Heart right ventricle (tissue), 16 donors: ENCODE measurements at places on chromosomes 6 and 20.

- DNase-seq, result peak; percentile 69
Measured at GRCh38 chr6:84052204-84052882, 18.8 kb downstream of the MRAP2 start.

DNA sequence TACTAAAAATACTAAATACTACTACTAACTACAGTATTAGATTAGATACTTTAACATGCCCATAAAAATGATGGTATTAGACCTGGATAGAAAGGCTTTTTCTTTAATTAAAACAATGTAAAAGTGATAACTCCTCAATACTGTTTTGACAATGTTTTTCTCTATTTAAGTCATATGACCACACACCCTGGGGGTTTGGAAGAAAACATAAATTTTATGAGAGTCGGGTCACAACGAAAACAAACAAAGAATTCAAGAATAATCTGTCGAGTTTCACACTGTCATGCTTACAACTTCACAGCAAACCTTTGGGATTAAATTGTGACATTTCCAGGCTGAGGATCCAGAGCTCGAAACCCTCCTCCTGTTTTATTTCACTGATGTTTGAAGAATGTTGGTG lies 107.4 kb upstream of the SOX4 start:
- no peak for DNase-seq

DNA sequence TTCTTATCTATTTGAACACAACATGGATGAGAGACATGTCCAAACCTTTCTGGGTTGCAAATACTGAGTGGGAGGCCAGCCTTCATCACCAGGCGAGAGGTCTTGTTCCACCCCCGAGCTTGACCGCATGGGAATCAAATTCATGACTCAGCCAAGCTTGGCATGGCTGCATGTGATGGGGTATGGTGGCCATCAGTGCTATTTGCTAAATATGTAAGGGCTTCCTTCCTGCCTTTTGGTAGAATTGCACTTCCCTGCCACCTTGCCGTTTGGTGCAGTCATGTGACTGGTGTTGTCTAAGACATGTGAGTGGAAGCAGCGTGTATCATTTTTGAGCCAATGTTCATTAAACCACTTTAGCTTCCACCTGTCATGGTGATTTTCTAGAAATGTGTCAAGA lies 508.9 kb upstream of the SULF2 start:
- no peak for DNase-seq

GRCh38 chr20:1735417-1736089 lies 78.0 kb upstream of the SIRPG start:
- no peak for DNase-seq

GRCh38 chr20:21020659-21021471 lies 85.3 kb downstream of the LINC00237 start:
- no peak for DNase-seq

DNA sequence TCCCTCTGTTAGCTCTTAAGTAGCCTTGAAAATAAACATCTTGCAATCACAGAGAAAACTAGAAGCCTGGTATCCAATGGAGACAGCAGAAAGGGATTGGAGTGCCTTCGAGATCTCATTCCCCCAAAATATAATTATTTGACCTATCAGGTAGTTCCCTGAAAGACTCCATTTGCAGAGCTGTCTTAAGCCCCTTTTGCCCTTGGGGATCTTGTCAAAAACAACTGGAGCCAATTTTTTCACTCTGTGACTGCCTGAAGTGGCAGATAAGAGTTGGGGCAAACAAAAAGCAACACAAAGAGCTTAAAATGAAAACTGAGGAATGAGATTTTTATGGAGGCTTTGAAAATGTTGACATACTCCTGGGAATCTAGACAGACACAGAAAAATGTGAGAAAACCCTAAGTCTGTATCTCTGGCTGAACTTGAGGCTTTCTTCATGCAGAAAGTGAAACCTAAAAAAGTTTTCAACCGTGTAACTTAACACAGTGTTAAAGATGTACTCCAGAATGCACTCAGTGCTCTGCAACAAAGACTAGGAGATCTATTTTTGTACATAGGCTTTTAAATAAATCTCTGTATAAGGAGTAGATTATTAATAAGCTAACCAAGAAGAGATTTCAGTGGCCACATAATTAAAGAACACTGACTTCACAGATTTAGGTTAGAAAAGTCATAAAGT lies 971.1 kb upstream of the MAN1A1 start:
- no peak for DNase-seq

- no peak for DNase-seq
Measured at GRCh38 chr6:41587131-41587879, 41.1 kb downstream of the FOXP4 start.

- no peak for DNase-seq
Measured at GRCh38 chr6:161128680-161129196, 137.2 kb downstream of the MAP3K4 start.

- DNase-seq, result no peak
Measured at GRCh38 chr6:33147807-33148666, 44.2 kb downstream of the COL11A2 start.

DNA sequence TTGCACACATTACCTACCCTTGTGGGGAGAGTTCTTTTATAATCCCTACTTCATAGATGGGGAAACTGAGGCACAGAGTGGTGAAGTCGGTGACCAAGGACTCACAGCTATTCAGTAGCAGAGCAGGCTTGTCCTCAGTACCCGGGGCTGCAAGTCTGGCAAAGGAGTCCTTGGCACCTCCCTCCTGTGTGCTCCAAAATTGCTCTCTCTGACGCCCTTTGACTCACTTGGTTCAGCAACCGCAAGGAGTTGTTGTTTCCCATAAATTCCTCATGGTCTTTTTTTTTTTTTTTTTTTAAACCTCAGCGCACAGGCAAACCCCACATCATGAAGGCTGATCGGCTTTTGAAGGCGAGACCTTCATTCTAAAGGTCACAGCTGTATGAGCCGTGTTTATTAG lies 143.2 kb downstream of the CEBPB start:
- DNase-seq, result no peak

DNA sequence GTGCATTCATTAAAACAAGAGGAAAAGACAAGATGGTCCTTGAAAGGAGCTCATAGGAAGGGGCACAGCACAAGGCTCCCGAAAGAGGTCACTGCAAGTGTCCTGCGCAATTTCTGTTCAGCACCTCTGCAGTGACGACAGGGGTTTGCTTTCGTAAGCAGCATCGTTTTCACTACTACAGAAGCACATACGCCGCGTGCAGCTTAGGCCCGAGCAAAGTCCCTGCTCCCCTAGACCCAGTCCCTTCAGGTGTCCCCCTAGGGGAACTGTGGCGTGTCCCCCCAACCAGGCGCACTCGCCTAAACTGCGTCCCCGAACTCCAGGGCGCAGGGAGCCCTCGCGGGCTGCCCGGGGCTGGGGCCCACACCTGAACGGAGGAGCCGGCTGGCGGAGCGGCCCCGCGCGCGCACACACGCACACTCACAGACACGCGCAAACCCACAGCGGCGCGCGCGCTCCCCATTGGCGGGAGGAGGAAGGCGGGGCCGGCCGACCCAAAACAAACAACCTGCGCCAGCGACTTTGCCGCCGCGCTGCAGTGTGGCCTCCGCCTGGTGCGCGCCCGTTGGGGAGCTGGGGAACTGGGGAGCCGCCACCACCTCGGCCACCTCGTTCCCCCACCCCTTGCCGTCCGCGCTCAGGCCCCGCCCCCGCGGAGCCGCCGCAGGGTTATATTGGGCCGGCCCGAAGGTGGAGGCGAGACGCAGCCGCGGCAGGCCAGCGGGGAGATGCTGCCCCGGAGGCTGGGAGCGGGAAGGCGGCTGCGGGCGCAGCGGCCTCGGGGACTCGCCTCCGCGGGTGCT lies at the start of gene FOXQ1:
Gene FOXQ1 (plus strand): TSS at position 699 of the 803 bp plus-strand sequence. CDS start 607 bp downstream, outside the sequence.
- DNase-seq, result no peak
